ENCODE measurements at places on chromosomes 5 and 9. TPM values are rescaled to one million over a fixed set of nuclear protein-coding genes. Genes with fewer than 3 reads are reported as not detected.

The RNF38 gene
- total RNA-seq, result 29.1 TPM

The NR2F1 gene
- total RNA-seq, result not detected

The HAND1 gene
- total RNA-seq, result not detected

The DRD1 gene
- total RNA-seq, result not detected

The WDR38 gene
- not detected for total RNA-seq

The SPATA31C1 gene
- total RNA-seq, result under 0.01 TPM

The FYB1 gene
- 1.6 TPM for total RNA-seq

The GPX8 gene
- total RNA-seq, result under 0.01 TPM

The TMEM252 gene
- total RNA-seq, result not detected

The FOXD4 gene
- 0.27 TPM for total RNA-seq

The SLC1A3 gene
- total RNA-seq, result 1.3 TPM

The NOL6 gene
- 31.0 TPM for total RNA-seq

The LECT2 gene
- total RNA-seq, result not detected

The LPAR1 gene
- 0.27 TPM for total RNA-seq

The ACTBL2 gene
- not detected for total RNA-seq

The GIN1 gene
- total RNA-seq, result 1.1 TPM

The GDNF gene
- under 0.01 TPM for total RNA-seq

The RAPGEF6 gene
- 15.9 TPM for total RNA-seq

The SPINK4 gene
- total RNA-seq, result not detected

All from hematopoietic multipotent progenitor cell (in vitro differentiated cells).